ENCODE measurements at places on chromosomes 1 and 21.

- DNase-seq, result no peak
Measured at GRCh38 chr1:109910123-109910962, at the start of gene CSF1. Gene CSF1 (plus strand): TSS chr1:109910849. CDS start chr1:109911024, 175 bp downstream.

- no peak for DNase-seq
Measured at GRCh38 chr1:21357161-21357560, 66.9 kb upstream of the ECE1 start.

- no peak for DNase-seq
Measured at GRCh38 chr1:2385606-2386280, 5.6 kb downstream of the MORN1 start.

DNA sequence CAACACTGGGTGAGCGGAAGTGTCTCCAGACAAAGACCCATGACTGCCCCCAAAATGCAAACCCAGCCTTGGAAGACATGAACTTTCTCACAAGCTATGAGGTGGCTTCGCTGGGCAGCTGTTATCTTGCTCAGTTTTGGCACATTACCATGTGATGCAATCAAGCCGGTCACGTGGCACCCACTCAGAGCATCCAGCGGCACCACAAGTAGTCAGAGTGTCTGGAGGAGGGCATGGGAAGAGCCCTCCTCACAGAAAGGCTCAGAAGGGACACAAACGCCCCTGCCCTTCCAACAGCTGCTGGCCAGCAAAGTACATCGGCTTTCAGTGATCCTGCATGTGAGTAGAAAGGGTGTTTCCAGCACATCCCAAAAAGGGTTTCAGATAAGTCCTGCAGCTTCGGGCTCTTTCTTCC lies 145.5 kb upstream of the IRF2BP2 start:
- peak; percentile 49 for DNase-seq

- no peak for DNase-seq
Measured at GRCh38 chr1:85616736-85617135, 36.2 kb downstream of the CCN1 start.

- no peak for DNase-seq
Measured at GRCh38 chr1:198265073-198265661, 108.4 kb downstream of the NEK7 start.

GRCh38 chr1:16605532-16606505 lies 7.5 kb downstream of the NBPF1 start:
- no peak for DNase-seq

GRCh38 chr1:72336776-72337175 lies 54.4 kb upstream of the NEGR1 start:
- DNase-seq, result no peak

GRCh38 chr21:17612023-17612564 lies 607 bp downstream of the BTG3 start:
- no peak for DNase-seq

- DNase-seq, result no peak
Measured at GRCh38 chr1:47629201-47629600, 191.4 kb downstream of the FOXD2 start.

DNA sequence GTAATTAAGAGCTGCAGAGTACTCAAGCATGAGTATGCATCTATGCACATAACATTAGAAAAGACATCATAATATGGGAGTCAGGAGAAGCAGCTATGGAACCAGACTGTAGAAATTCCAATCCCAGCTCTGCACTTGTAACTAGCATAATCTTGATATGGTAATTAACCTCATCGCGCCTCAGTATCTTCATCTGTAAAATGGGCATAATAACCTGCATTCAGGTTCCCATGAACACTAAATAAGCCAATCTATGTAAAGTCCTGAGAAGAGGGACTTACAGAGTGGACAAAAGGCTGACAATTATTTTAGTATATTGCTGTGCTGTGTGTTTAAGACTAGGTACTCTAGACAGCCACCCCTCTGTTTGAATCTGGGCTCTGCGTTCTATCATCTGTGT lies 318.9 kb upstream of the USP25 start:
- DNase-seq, result no peak

DNA sequence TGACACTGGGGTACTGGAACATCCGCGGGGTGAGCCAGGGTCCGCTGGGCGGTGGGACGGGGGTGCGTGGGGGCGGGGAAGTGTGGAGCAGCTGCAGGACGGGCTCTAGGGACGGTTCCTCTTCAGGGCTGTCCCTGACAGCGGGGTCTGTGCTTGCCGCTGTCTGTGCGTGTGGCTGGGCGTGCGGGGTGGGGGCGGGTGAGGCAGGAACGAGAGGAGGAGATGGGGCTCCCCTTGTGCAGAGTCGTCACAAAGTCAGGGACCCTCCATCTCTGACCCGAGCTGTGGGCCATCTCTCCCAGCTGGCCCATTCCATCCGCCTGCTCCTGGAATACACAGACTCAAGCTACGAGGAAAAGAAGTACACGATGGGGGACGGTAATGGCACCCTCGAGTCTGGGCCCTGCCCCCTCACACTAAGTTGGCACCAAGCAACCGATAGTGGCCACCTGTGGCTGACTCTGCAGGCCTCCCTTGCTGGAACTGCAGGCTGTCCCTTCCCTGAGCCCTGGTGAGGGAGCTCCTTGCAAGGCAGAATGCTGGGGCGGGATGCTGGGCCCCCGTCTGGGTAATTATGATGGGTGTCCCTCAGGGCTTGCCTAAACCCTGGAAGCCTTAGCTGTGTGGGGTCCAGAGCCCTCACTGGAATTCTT lies 392 bp downstream of the GSTM2 start:
- DNase-seq, result no peak

- no peak for DNase-seq
Measured at GRCh38 chr1:41241354-41241748, 755 bp downstream of the SCMH1 start.

- DNase-seq, result no peak
Measured at GRCh38 chr1:246067432-246068216, 439.5 kb downstream of the SMYD3 start.

DNA sequence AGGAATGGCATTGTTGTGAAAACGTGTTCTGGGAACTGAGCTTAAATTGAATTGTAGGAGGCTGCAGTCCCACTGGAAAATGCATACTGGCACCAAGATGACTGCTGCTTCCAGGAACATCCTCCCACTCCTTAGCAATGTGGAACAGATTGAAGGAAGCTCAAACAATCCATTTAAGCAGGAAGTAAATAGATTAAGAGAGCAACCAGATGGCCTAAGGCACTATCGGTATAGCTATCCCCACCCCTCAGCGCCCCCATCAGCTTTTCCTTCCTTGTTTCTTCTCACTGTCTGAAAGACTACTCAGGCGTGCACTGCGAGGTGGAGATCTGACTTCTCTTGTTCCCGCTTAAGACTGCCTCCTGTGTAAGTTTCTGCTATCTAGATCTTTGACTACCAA lies 4.0 kb upstream of the IFI16 start:
- DNase-seq, result no peak

DNA sequence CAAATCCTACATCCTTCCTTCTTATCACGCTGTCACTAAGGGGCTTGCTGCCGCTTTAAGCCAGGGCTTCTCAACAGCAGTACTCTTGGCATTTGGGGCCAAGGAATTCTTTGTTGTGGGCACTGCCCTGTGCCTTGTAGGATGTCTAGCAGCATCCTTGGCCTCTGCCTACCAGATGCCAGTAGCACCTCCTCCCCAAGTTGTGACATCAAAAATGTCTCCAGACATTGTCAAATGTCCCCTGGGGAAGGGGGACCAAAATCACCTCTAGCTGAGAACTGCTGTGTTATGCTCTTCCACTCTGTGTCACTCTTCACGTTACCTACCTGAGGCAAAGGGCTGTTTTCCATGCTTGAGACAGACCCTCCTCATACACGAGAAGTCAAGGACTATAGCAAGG lies 400.3 kb upstream of the POU3F1 start:
- no peak for DNase-seq

GRCh38 chr1:27726173-27727044 lies 648 bp downstream of the FAM76A start:
- no peak for DNase-seq

DNA sequence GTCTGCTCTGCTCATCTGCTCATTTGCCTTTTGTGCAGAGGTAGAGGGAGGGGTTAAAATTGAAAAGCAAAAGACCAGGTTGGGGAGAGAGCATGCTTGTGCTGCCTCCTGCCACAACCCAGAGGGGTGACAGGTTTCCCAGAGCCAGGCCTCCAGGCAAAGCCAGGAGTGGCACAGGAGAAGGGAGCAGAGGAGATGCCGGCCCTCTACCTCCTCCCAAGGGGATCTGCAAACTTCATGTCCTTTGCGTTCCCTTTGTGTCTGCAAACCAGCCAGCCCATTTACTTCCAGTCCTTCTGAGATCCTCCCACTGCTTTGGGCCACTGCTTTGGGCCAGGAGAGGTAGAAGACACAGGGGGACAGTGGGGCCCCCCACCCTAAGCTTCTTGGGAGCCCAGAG lies 67.8 kb downstream of the EPHB2 start:
- DNase-seq, result no peak

DNA sequence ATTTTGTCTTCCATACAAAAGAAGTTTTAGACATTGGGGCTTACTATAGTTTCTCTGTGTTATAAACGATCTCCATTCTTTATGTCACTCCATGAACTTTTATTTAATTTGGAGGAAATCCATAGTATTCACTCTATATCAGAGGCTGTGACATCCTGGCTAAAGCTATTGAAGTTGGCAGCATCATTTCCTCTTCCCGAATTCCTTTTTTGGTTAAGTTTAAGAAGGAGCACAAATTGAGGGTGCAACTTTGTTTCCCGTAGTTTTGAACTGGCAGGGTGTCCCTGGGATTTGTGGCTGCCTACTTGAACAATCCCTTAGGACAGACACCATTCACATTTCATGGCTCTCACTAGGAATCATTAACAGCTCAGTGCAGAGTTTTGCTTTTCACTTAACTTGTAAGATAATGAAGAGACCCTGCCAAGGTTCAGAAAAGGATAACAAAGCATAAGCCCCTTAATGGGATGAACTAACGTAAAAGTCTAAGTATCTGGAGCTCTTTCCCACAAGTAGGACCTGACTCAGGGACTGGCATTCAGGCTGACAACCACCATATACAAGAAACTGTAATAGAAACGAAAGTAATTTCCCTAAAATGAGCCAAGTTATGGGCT lies 13.9 kb downstream of the S1PR1 start:
- no peak for DNase-seq

GRCh38 chr1:33764149-33764548 lies 99.7 kb upstream of the HMGB4 start:
- DNase-seq, result no peak

GRCh38 chr1:85599076-85599491 lies 18.5 kb downstream of the CCN1 start:
- DNase-seq, result no peak

- DNase-seq, result no peak
Measured at GRCh38 chr1:217342105-217342504, 288.8 kb downstream of the GPATCH2 start.
